HTR-8/SVneo (cell line): ENCODE measurements at places on chromosomes 1 and 21.

- no peak for DNase-seq
These were observed 35.8 kb downstream of the CRYAA start for GRCh38 chr21:43204638-43205037.

DNA sequence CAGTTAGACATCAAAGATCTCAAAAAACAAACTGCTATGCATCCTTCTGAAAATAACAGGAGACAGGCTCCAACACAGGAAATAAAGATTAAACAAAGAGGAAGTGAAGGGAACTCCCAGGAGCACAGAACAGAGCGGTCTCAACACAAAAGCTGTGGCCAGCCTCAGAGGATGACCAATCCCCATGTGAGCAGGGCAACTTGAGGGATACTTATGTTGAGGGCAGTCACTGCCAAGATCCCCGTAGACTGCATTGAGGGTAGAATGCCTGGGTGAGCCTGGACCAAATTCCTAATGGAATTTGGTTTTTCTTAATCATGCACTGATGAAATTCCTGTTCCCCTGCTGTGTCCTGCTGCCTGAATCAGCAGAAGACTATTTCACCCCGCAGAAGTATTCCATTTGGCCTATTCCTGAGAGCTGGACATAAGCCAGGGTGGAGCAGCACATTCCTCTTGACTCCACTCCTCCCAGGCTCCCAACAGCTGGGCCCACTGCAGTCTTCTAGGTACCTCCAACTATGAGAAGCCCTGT is 49.0 kb downstream of the JAK1 start:
- peak; percentile 41 for DNase-seq

DNA sequence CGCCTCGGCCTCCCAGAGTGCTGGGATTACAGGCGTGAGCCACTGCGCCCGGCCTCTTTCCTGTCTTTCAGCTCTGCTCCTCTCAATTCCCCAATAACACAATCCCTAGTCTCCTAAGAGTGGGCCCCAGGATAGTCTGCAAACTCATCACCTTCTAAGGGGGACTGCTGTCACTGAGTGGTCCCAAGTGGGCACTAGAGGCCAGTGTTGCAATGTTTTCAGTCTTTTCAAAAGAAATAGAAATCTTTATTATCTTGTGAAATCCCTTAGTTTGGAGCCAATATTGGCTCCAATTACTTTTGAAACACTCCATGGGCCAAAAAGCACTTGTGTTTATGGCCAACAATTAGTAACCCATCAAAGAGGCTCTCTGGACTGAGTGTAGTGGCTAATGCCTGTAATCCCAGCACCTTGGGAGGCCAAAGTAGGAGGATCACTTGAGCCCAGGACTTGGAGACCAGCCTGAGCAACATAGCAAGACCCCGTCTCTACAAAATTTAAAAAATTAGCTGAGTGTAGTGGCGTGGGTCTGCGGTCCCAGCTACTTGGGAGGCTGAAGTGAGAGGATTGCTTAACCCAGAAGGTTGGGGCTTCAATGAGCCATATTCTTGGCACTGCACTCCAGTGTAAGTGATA is 28.6 kb upstream of the ZNF697 start:
- peak; percentile 10 for DNase-seq

- peak; percentile 9 for DNase-seq
These were observed 75.0 kb upstream of the DUSP10 start for GRCh38 chr1:221816899-221817298.
